ENCODE measurements at places on chromosomes 4 and X.

DNA sequence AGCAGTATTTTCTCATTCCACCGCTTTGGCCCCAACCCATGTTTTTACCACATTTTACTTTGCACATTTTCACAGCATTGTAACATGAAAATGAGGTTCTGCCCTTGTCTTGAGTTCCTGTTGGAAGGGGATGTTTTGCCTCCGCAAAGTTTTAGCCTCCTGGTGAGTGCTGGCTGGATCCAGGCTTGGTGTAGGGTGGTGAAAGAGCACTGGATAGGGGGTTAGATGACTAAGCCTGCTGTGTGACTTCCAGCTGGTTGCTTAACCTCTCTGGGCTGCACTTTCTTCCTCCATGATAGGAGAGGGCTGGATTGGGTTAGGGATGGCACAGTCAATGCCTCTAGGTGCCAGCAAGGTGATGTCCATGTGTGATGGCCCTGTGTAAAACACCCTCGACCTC lies 28.9 kb downstream of the CYTL1 start:
- DNase-seq: no peak

DNA sequence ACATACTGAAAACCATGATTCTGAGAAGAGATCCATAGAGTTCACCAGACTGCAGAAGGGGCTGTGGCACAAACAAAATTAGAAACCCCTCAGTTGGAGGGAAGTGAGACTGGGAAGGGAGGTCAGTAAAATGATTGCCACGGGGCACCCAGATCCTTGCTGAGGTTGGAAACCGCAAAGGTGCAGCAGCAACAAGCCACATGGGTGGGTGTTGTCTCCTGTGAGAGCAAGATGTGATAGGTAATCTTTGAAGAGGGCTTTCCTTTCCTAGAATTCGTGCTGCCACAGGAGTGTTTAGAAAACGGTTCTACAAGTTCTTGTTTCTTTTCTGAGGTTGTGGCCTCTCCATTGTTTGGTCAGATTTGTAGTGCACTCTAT lies 85.5 kb downstream of the NFKB1 start:
- no peak for DNase-seq

GRCh38 chrX:68835468-68835867 lies 6.6 kb downstream of the EFNB1 start:
- DNase-seq: peak; percentile 36

DNA sequence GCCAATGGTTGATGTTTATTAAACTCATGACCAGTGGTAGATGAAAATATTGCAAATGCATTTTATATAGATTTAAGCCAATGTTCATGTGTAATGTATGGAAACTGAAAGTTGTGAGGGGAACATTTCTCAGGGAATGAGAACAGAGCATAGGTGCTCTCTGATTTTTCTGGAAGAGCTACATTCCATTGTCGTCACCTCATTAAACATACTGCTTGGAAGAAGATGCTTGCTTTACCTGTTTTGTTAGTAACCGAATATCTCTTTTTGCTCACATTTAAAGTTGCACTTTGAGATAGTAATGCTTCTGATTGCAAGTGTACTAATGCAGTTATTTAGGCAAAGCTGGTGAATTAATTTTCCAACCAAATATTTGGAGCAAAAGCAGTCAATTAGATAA lies 93.8 kb upstream of the CLCN4 start:
- DNase-seq: no peak

- no peak for DNase-seq
Measured at GRCh38 chr4:87275311-87275710, 47.4 kb downstream of the HSD17B13 start.

- DNase-seq: no peak
Measured at GRCh38 chrX:6738518-6739470, 203.9 kb upstream of the VCX3A start.

- DNase-seq: no peak
Measured at GRCh38 chr4:85423431-85423830, 51.5 kb upstream of the ARHGAP24 start.

GRCh38 chr4:75995727-75996126 lies 5.0 kb upstream of the SDAD1 start:
- no peak for DNase-seq

DNA sequence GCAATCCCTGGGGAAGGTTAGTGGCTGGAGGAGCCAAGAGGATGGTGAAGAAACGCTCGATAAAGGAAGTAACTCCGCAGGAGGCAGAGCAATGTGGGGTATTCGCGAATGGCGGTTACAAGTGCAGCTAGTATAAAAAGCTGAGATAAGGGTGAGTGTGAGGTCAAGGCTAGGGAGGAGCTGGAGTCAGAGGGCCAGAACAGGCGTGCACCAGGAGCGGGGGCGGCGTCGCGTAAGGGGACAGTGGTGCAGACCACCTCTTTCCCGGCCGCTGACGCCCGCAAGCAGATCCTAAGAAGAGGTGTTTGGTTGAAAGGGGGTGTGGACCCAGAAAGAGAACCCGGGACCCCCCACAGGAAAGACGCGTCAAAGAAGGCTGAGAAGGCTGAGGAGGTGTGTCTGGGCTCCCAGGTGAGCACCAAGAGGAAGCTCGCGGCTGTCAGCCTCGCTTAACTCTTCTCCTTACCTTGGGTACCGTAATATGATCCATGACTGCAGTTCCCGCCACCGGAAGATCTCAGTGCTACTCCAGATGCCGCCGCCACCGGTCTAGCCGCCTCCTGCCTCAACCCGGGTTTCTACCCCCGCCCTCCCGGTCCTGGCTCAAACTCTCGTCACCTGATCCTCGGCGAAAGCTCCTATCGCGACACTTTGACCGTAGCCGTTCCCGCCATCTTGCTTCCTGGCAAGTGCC lies at the start of gene MTMR8:
Gene MTMR8, minus strand, starts transcription at position 579 of the 694 bp plus-strand sequence. Its CDS starts 89 bp downstream, at position 490.
- DNase-seq: peak; percentile 84

DNA sequence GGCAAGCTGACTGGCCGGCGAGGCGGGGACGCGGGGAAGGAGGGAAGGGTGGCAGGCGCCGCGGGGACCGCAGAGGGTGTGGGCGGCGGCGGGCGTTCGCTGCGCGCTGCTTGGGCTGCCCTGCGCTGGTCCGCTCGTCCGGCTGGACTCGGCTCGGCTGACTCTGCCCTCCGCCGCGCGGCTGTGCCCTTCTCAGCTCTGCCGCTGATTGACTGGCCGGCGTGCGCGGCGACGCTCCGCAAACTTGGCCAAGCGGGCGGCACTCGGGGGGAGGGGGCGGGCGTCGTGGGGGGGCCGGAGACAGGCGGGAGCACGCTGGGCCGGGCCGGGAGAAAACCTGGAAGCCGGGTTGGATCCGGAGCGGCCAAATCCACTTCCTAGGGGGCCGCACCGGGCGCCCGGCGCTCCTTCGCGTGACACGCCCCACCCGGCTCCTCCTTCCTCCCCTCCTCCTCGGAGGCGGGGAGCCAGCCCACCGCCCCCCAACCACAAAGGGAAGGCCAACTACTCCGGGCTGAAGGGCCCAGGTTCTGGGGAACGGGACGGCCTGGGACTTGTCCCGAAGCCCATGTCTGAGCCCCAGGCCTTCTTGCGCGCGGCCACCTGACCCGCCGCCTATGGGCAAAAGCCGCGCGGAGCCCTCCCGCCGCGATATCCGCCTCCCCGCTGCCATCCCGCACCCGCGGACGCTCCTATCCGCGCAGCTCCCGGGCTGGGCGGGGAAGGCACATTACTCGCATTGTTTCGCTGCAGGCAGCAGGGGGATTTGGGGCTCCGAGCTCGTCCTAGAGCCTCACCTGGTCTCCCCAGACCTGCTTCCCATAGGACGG lies at the start of gene GPC4:
Gene GPC4, minus strand, starts transcription at position 214 of the 830 bp plus-strand sequence. CDS start 524 bp downstream, outside the sequence.
- peak; percentile 76 for DNase-seq

- DNase-seq: no peak
Measured at GRCh38 chr4:185685804-185686203, 126.2 kb downstream of the SORBS2 start.

DNA sequence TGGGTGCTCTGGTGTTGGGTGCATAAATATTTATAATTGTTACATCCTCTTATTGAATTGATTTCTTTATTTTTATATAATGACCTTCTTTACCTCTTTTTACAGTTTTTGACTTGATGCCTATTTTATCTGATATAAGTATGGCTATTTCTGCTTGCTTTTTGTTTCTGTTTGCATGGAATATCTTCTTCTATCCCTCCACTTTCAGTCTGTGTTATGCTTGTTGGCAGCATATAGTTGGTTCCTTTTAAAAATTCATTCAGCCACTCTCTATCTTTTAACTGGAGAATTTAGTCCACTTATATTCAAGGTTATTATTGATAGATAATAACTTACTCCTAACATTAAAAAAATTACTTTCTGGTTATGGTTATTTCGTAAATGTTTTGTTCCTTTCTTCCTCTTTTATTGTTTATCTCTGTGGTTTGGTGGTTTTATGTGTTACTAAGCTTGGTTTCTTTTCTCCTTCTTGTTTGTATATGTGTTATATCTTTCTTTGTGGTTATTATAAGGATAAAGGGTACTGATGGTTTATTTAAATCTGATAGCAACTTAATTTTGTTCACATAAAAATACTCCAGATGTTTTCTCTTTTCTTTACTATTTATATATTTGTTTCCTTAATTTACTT lies 69.5 kb downstream of the IL15 start:
- DNase-seq: no peak

DNA sequence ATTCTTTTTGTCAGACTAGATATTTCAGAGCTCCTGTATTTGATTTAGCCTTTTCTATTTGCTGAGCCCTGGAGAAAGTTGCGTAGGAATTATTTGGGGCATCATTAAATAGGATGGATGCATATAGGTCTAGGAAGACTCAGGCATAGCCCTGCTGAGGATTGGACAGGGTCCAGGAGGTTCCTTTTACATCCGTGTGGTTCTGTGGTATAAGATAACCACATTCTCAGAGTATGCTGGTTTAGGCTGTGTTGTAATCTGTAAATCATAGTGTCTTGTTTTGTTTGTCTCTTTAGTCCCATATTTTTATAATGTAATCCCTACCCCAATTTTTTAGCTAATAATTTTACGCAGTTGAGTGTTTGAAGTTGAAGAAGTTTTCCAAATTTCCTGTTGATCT lies 513.7 kb downstream of the RPA4 start:
- no peak for DNase-seq

- DNase-seq: no peak
Measured at GRCh38 chrX:118126286-118126685, 9.7 kb upstream of the KLHL13 start.

- no peak for DNase-seq
Measured at GRCh38 chr4:138521809-138522208, 279.7 kb upstream of the SLC7A11 start.

- DNase-seq: no peak
Measured at GRCh38 chr4:43351970-43352806, 459.7 kb downstream of the GRXCR1 start.

DNA sequence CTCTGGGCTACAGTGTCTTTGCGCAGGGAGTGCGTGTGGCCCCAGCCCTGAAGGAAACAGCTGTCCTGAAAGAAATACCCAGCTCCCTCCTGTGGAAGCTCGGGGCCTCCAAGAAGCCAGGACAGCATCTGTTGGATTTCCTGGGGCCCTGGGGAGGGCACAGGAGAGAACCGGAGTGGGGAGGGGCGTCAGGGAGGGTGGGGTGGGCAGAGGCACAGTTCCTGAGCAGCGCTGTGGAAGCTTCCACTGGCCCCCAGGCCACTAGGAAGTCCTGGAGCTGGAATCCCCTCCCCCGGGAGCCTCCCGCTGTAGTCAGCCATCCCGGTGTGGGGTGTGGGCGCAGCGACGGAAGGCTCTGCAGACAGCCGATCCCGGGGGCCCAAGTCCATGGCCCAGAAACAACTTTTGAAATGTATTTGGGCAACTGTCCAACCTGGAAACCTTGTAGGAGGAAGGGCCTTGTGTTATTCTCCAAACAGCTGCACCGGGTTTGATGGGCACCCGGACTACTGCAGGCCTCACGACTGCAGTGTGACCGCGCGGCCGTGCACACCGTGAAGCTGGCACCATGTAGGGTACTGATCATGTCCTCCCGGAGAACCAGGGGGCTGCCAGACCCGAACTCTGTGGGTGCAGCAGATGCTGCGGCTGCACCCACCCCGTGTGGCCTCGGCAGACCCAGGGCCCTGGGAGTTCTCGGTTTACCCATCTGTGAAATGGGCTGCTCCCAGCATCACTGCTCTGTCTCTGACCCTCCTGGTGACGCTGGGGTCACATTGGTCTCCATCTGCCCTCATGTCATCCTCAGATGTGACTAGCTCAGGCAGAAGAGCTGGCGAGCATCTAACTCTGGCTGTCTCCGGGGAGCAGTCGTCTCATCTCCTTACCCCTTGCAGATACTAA lies 68.5 kb upstream of the HMX1 start:
- DNase-seq: no peak

- DNase-seq: no peak
Measured at GRCh38 chr4:8260656-8261111, 8.9 kb upstream of the HTRA3 start.

- DNase-seq: no peak
Measured at GRCh38 chrX:84258708-84259107, 70.7 kb upstream of the RPS6KA6 start.

GRCh38 chr4:69831646-69832325 lies 28.2 kb downstream of the SULT1E1 start:
- DNase-seq: no peak

DNA sequence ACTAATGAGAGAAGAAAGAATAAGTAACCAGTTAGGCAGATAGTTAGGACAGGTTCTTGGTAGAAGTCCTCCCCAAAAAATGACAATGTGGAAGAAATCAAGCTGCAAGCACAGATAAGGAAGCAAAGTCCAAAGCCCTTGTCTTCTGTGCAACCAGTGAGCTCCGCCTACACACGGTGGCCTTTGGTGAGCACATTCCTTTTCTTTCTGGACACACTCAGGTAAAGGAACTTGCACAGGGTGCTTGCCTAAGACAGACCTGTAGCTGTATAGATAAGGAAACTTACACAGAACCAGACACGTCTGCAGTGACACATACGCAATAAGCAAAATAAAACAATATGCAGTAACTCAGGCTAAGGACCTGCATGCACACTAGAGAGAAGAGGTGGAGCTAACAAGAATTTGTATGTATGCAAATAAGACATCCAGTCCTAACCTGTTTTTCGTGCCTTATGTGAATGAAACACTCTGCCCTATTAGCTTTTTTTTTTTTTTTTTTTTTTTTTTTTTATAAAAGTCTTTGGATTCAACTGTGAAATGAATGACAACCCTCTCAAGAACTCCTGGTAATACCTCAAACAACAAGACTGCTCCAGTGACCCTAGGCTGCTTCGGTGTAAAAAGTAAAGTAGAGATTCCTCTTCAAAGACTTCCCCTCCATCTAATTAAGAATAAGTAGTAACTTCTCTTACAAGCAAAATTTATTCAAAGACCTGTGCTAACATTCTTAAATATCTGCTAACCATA lies 48.8 kb downstream of the UGT2B10 start:
- no peak for DNase-seq

GRCh38 chr4:70629469-70630090 lies 1.0 kb downstream of the ENAM start:
- no peak for DNase-seq

Data from sciatic nerve (tissue), 2 donors.